ENCODE measurements at places on chromosomes 3 and 15. TPM values are rescaled to one million over a fixed set of nuclear protein-coding genes. Genes with fewer than 3 reads are reported as not detected.

DNA sequence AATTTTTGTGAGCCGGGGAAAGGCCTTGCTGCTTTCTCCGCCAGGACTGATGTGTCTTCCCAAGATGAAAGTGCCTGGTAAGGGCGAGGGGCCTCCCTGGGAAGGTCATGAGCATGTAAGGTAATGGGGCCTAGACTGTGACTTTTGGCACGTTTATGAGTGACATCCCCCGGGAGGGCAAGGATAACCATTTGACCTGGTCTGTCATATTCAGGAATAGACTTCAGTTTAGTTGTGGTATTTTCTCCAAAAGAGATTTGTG lies 631 bp upstream of the CNBP start:
- DNase-seq = no peak

IL5RA gene
- 0.41 TPM for polyA plus RNA-seq

GRCh38 chr3:46846624-46847542 lies 16.4 kb downstream of the MYL3 start:
- no peak for DNase-seq

GRCh38 chr3:50164481-50164880 lies 9.4 kb downstream of the SEMA3F start:
- no peak for DNase-seq

GRCh38 chr3:4936982-4937614 lies 42.1 kb upstream of the BHLHE40 start:
- DNase-seq = no peak

- DNase-seq = no peak
Measured at GRCh38 chr3:183193762-183194689, 31.5 kb upstream of the LAMP3 start.

GRCh38 chr15:91803260-91803659 lies 50.2 kb upstream of the SLCO3A1 start:
- DNase-seq = no peak

GRCh38 chr3:193556841-193557240 lies 2.1 kb upstream of the ATP13A4 start:
- no peak for DNase-seq

- no peak for DNase-seq
Measured at GRCh38 chr3:158103081-158103886, 2.9 kb downstream of the SHOX2 start.

- no peak for DNase-seq
Measured at GRCh38 chr3:148878095-148878494, 13.0 kb downstream of the CPA3 start.

- no peak for DNase-seq
Measured at GRCh38 chr3:112319516-112320276, 13.3 kb upstream of the CD200 start.

DNA sequence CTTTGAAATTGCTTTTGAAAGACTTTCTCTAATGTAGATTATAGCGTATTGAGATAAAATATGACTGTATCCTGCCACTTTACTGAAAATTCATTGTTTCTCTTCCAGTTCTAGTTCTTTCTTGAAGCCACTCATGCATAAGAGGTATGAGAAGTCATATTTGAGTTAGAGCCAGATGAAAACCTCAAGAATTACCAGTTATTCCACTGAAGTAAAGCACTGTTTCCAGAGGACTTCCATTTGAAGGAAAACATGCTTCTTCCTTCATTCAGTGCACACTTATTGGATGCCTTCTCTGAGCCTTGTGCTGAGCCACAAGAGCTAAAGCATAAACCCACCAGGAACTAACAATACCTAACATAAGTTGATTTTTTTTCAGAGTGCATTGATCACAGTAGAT lies 513.4 kb downstream of the ZNF385D start:
- DNase-seq = no peak

DNA sequence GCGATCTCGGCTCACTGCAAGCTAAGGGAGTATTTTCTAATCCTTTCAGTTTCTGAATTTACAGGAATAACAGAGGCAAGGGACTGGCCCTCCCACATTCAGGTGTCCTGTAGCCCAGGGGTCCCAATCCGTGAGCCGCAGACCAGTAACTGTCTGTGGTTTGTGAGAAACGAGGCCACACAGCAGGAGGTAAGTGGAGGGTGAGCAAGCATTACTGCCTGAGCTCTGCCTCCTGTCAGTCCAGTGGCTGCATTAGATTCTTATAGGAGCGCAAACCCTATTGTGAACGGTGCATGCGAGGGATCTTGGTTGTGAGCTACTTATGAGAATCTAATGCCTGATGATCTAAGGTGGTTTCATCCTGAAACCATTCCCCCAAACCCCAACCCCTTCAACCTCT lies 5.0 kb upstream of the IL17RC start:
- DNase-seq = no peak

GRCh38 chr15:83610901-83611685 lies 42.8 kb upstream of the ADAMTSL3 start:
- no peak for DNase-seq

DNA sequence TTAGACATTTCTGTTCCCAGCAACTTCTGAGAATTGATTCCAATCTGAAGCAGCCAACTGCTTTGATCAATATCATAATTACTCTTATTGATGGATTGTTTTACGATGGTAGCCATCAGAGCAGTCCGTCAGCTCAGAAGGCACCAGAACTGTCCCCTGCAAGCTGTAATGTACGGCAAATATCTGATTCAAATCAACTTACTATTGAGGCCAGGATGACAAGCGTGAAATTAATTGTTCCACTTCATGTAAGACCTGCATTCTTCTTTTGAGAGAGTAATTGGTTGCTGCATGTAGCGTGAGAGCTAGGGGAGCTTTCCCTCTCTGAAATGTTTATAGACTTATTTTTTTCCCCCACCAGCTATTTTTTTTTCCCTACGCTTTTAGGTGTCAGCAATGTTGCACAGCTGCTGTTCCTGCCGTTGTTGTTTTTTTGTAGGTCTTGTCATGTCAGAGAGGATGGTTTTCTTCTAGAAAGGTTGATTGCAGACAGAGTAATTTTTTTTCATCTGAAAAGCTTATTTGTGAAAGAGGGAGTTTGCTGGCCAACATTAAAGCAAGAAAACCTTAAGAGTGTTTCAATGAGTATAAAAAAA lies 134.9 kb downstream of the CACNA2D3 start:
- no peak for DNase-seq

GRCh38 chr3:173770011-173770410 lies 372.5 kb downstream of the NLGN1 start:
- no peak for DNase-seq

GRCh38 chr3:148642214-148642613 lies 55.5 kb upstream of the AGTR1 start:
- no peak for DNase-seq

- no peak for DNase-seq
Measured at GRCh38 chr3:122513386-122514122, 1.2 kb downstream of the KPNA1 start.

Data from left renal cortex interstitium (tissue), 4 donors.